Fibroblast of lung (primary cell): ENCODE measurements at places on chromosomes 6 and 20. TPM values are rescaled to one million over a fixed set of nuclear protein-coding genes. Genes with fewer than 3 reads are reported as not detected.

The LAMA2 gene
- 57.8 and 67.5 TPM in 2 replicates for total RNA-seq

The PHACTR1 gene
- total RNA-seq = 0.26 and 1.2 TPM in 2 replicates

The SPATS1 gene
- total RNA-seq = under 0.01 TPM in 1 of 2 replicates, not detected in the other

The TLDC2 gene
- total RNA-seq = under 0.01 TPM in 1 of 2 replicates, not detected in the other

GRCh38 chr6:127877231-127877630 is 23.6 kb downstream of the THEMIS start:
- no peak for DNase-seq

GRCh38 chr20:49297605-49298530 is 20.0 kb upstream of the ZNFX1 start:
- DNase-seq = no peak

GRCh38 chr6:138429761-138430160 is 25.7 kb downstream of the HEBP2 start:
- no peak for DNase-seq

DNA sequence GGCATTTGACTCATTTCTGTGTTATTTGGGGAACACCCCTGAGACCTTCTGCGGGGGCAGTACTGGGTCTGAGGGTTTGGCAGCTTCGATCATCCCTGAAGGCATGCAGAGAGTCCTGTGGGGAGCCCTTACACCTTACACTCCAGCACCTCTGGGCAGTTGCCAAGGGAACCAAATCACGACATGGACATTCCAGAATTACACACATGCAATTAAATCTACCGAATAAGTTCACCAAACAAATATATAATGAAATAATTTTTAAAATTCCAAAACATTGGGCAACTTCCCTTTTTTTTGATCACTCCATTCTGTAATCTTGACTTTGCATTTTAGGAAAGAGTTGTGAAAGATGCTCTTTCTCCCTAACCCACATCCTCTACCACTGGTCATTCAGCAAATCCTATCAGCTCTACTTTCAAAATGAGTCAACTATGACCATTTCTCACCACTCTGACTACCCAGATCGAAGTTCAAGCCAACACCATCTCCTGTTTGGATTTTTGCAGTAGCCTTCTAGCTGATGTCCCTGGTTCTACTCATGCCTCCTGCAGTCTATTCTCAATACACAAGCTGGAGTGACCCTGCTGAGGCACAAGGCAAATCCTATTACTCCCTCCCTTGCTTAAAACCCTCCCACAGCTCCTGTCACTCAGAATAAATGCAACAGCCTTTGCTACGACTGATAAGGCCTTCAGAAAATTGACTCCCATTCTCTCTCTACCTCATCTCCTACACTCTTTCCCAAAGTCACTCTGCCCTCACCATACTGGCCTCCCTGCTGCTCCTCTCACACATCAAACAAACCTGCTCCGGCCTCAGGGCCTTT is 533.3 kb downstream of the HACE1 start:
- DNase-seq = peak; percentile 23

DNA sequence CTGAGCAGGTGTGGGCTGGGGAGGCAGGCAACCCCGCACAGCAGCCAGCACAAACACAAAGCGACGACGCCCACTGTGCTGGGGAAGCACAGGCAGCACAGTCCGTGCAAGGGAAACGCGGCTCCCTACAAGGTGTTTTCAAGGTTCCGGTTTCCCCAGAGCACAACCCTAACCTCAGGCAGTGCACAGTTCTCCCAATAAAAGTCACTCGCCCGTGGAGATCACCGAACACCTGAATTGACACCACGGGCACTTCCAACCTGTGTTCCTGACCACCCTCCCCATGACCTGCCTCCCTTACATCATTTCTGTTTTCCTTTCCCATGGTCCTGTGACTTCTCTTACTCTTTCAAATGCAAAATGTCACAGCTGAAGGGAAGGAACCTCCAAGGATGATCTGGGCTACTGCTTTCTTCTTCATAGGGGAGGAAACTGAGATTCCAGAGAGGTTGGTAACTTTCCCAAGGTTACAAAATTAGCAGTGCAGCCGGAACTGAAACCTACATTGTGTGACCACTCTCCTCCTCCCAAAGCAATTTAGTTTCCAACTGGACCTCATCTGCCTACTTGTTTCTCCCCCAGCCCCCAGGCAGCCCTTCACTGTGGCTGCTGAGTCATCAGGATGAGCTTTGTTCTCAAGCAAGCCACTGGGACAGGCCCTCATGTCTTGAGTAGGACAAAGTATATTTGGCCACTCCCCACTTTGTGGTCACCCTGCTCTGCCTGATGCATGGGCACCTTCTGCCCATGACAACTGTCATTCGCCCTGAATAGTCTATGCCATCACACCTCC is 125.3 kb downstream of the ATXN1 start:
- DNase-seq = peak; percentile 34

GRCh38 chr6:34595332-34596184 is 39.4 kb upstream of the SPDEF start:
- DNase-seq = peak; percentile 53

DNA sequence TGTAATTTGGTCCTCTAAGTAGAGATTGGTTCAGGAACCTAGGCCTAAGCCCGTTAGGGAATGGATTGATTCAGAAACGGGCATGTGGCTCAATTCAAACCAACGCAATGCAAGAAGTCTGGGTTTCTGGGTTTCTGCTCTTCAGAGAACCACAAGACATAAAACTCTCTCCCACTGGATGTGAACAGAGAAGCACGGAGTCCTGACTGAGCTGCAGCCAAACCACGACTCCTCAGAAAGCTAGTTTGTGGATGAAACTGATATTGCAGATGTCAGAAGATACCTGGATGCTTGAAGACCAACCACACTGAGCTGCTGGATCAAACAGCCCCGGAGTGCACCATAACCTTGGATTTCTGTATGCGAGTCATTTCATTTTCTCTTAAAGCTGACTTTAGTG is 50.0 kb downstream of the SOD2 start:
- DNase-seq = peak; percentile 6
